ENCODE measurements at places on chromosomes 5 and 9.

DNA sequence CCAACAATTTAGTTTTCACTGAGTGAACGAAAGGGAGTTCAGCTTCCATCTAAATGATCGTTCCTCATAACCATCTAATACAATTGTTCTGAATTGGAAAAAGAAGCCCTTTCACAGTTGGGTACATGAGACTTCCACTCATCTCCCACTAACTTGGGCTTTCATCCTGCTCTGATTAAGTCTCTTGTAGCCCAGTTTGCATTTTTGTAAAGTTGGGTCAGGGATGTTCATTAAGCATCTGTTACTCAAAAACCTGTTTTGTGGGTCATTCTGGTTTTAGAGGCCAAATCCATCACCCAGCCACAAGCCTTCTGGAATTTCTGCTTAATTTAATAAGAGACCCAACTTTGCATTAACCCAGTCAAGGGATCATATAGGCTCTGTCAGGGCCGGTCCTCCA, 385.3 kb downstream of the BNC2 start:
- DNase-seq, result no peak

- no peak for DNase-seq
Observed at GRCh38 chr5:2241842-2242241, 359.1 kb upstream of the IRX4 start.

GRCh38 chr5:65535529-65535987, 27.4 kb downstream of the CENPK start:
- no peak for DNase-seq

GRCh38 chr5:134129411-134130238, 15.1 kb downstream of the TCF7 start:
- DNase-seq, result no peak

- DNase-seq, result no peak
Observed at GRCh38 chr9:114695948-114696347, 14.0 kb upstream of the TEX48 start.

DNA sequence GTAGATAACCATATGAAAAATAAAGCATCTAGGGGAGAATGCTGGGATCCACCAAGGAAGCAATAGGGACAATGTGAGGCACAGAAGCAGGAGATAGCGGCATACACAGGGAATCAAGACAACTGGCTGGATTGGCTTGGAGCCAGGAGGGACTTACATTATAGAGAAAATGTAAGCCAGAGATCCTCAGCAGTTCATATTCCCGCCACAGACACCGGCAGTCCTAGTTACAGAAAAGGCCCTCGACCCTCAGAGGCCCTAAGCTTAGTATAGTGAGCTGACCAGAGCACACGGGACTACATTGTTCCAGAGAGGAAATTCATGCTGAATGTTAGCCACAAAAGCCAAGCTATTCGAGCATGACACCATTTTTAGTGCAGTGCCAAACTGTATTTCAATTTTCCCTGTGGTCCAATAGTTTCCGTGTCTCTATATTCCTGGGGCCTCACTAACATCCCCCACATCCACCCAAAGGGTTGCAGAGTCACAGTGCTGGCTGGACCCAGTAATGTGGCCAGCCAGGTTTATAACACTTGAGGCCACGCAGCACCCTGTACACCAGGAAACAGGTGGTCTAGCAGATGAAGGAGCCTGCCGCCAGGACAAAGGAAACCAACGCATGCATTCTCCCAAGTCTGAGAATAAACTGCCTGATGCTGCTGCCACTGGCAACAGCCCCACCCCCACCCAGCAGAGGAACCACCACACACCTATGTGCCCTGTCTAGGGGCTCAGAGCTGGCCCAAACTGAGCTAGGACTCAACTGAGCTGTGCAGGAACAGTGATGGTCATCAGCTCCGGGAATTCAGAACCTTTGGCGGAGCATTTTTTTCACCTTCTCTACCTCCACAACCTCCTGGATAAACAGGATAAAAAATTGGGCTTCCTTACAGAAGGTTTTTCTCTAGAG, 693.2 kb upstream of the CHD1 start:
- no peak for DNase-seq

GRCh38 chr5:142846406-142846805, 76.2 kb downstream of the ARHGAP26 start:
- DNase-seq, result no peak

- DNase-seq, result no peak
Observed at GRCh38 chr5:68242743-68243142, 27.2 kb downstream of the PIK3R1 start.

DNA sequence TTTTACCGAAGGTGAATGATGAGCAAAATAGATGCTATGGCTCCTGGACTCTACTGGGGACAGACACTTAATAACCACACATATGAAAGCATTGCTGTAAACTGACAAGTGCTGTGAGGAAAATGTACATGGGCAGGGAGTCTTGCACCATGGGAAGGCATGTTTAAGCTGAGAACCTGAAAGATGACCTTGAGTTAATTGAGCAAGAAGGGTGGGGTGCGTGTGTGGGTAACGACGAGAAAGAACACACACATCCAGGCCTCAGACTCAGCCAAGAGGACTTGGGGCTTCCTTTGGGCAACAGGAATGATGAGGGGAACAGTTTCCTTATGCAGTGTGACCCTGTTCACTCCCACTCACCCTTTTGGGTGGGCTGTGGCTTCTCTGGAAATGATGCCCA, 73.1 kb downstream of the HSPA4 start:
- DNase-seq, result no peak

GRCh38 chr5:77993855-77994318, 217.7 kb upstream of the TBCA start:
- DNase-seq, result no peak

GRCh38 chr5:88881571-88881971, 1.4 kb downstream of the MEF2C start:
- DNase-seq, result no peak

GRCh38 chr9:137486545-137487453, 27.7 kb upstream of the NSMF start:
- DNase-seq, result no peak

DNA sequence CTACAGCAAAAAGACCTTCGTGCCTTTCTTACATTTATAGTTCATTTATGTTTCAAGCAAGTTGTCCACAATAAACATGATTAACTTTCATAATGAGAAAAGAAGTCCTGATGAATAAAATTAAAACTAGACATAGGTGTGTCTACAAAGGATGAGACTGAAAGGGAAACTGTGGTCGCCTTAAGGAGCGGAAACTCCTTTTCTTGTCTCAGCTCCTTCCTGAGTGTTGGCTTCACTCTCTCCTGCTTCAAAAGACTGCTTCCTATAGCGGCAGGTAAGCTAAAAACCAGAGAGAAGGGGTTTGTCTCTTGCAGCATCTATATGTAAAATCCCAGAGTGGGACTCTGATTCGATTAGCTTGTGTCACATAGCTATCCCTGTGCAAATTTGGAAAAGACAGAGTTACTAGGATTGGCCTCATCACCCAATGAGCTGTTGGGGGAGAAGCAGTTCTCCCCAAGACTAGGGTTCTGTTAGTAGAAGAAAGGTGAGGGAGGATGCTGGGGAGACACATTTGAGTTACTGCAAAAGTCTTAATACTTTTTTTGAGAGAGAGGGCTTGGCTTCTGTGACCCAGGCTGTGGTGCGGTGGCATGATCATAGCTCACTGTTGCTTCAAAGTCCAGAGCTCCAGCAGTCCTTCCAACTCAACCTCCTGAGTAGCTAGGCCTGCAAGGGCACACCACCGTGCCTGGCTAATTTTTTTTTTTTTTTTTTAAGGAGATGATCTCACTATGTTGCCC, 16.8 kb upstream of the CTSL start:
- DNase-seq, result no peak
